ENCODE measurements at places on chromosomes 7 and 10.

- DNase-seq: no peak
Observed at GRCh38 chr7:939843-940242, 14.6 kb downstream of the ADAP1 start.

- no peak for DNase-seq
Observed at GRCh38 chr10:36116731-36117130, 474.6 kb upstream of the FZD8 start.

- DNase-seq: no peak
Observed at GRCh38 chr7:117401293-117402002, 25.8 kb downstream of the ASZ1 start.

DNA sequence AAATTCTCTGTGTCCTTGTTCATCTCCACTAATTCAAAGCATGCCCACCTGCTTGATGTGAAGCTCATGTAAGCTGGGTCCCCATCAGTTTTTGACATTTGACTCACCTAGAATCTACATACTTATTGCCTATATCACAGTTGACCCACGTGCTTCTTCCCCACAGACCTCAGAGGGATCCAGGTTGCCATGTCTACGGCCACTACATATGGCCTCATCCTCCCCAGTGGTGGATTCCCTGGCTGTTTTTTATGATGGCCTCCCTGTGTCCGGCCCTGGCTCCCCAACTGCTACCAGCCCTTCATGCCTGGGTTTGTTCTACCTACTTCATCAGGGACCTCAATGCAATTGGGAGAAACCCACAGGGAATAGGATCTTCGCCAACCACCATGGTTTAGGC lies 187.4 kb upstream of the GDF10 start:
- DNase-seq: no peak

GRCh38 chr10:35140126-35140525 lies 13.5 kb downstream of the CREM start:
- DNase-seq: no peak

DNA sequence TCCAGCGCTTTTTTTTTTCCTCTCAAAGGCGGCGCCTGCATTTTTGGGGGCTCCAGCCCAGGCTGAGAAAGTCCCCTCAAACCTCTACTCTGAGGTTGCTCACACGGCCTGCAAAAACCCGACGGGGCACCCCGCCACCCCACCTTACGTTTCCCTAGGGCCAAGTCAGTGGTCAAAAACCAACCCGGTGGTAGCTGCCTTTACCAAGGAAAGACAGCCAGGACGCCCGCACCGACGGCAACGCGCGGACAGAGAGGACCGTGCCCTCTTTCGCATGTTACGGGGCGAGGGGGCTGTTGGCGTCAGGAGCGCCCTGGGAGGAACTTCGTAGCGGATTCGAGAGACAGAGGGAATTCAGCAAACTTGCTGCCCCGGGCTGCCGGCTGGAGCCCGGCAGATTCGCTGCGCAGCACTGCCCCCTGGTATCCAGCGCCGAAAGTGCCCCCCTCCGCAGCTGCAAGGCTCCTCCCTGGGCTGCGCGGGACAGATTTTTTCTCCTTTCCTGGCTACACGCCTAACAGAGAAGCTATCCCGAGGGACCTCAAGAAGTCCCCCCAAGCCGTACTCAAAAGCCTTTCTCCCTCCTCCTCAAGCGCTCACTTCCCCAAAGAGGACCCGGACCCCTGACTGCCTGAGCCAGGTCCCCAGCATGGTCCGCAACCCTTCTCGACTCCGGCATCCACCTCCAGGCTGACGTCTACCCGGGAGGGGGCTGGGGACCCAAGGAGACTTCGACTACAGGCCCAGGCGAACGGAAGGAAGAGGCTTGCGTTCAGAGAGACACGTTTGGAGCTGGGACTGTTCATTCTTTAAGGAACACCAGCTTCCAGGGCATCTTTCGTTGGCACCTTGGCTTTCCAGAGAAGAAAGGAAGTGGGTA lies 27.7 kb upstream of the VAX1 start:
- DNase-seq: no peak

- DNase-seq: no peak
Observed at GRCh38 chr7:127239814-127240213, 12.9 kb downstream of the GRM8 start.

- no peak for DNase-seq
Observed at GRCh38 chr7:71613313-71613712, 481.4 kb downstream of the GALNT17 start.

DNA sequence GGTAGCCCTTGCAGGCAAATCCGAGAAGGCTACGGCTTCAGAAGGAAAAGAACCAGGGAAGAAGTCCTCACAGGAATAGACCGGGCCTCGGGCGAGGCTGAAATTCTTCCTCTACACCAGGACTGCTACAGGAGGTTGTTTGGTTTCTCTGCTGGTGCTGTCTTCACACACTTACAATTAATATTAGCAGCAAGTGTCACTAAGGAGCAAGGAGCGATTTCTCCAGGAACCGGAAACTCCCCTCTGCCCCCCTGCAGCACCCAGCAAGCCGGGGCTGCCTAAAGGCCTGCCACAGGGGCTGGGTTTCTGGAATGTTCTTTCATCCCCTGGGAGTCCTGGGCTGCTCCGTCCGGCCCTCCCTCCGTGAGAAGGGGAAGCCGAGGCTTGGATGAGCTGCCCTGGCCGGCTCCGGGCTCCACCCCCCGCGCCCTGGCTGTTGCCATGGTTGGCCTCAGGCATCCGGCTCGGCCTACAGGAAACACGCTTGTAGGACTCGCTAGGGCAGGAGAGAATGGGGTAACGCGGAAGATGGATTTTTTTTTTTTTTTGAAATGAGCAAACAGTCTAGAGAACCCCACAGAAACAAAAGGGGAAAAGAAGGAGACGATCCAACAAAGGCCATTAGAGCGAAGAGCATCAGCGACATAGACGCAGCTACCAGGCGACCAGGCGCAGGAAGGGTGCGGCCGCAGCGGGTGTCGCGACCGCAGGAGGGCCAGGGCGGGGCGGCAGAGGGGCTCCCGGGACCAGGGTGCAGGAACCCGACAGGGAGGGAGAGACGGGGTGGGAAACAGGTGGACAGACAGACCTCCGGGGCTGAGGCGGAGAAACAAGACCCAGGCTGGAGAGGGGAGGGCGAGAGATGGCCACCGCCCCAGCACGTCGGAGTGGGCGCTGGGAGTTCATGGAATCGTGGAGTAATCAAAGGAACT lies 33.0 kb downstream of the EN2 start:
- DNase-seq: no peak

DNA sequence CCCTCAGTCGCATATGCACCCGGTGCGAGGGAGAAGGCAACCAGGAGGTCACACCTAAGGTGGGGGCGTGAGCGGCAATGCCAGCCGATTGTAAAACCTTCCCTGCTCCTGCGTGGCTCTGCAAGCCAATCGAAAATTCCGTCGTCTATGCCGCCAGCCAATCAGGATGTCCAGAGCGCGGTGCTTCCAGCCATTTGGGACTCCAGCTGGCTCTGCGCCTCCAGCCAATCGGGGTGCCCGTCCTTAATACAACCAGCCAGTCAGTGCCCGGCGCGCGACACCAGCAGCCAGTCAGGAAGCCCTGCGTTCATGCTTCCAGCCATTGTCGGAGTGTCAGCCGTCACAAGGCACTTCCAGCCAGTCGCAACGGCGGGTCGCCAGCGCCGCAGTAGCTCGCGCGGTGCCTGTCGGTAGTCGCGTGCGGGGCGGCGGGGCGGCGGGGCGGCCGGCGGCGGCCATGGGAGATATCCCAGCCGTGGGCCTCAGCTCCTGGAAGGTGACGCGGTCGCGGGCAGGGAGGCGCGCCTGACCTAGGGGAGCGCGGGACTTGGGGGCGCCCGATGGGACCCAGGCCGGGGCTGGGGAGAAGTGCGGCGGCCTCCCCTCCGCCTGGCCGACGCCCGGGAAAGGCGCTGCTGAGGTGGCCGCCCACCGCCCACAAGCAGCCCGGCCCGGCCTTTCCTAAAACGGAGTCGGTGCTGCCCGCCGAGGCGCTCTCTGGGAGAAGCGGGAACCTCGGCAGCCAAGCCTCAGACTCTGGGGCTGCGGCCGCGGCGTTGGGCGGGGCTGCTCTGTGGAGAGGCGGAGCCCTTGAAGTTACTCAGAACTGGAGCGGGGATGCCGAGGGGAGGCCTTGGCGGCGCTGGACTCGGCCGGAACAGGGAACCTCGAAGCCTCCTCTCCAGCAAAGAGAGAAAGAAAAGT lies at the start of gene AKR1E2:
Gene AKR1E2, plus strand, starts transcription at position 340 of the 924 bp plus-strand sequence. Its CDS starts 118 bp downstream, at position 458.
- peak; percentile 10 for DNase-seq

DNA sequence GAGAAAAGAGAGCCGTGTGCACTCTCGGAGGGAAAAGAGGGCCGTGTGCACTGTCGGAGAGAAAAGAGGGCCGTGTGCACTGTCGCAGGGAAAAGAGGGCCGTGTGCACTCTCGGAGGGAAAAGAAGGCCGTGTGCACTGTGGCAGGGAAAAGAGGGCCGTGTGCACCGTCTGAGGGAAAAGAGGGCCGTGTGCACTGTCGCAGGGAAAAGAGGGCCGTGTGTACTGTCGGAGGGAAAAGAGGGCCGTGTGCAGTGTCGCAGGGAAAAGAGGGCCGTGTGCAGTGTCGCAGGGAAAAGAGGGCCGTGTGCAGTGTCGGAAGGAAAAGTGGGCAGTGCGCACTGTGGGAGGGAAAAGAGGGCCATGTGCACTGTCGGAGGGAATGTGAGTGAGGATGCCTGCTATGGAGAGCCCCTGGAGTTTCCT lies 188.7 kb downstream of the DNAJB6 start:
- no peak for DNase-seq

DNA sequence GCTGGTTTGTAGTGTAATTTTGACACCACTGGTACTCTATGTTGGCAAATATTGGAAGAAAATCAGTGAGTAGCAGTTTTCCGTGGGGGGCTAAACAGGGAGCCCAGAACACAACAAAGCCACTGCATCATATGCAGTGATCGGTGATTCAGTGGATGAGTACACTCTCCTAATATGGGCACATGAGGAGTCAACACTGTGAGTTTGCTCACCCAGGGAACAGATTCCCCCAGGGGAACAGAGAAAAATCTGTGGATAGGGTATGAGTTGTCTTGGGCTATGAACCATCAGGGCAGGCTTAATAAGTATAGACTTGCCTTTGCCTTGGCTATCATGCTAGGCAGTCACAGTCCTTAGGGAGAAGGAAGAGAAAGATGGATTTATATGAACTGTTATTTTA lies 227.7 kb upstream of the SEMA3E start:
- no peak for DNase-seq
